Stimulated activated CD8-positive, alpha-beta memory T cell treated with anti-CD3 and anti-CD28 coated beads, Interleukin-7, amount 100 ng/mL, for 24 hours (primary cell): ENCODE measurements at places on chromosomes 12 and 14.

DNA sequence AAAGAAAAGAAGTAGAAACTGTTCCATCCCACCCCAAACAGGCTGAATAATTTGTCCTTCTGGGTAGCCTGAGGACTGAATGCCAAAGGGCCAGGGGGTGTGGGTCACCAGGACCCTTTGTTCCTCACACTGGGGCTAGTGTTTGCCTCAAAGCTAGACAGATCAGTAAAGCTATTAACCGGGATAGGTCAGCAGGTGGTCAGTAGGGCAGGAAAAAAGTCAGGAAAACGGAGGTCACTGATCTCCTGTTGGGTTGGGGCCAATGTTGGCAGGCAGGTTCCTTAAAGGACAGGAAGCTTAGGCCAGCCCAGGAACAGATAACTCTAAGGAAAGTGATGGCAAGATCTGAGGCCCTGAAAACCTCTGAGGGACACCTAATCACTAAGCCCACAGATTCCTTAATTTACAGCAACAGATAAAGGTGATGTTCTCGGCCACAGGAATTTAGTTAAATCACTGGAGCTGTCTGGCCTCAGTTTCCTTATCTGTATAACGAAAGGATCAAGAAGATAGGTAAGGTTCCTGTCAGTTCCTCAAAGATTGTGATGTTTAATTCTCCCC, 22.7 kb upstream of the TMPO start:
- DNase-seq, result no peak

- DNase-seq, result no peak
Observed at GRCh38 chr14:21300892-21301291, 21.0 kb downstream of the RPGRIP1 start.

DNA sequence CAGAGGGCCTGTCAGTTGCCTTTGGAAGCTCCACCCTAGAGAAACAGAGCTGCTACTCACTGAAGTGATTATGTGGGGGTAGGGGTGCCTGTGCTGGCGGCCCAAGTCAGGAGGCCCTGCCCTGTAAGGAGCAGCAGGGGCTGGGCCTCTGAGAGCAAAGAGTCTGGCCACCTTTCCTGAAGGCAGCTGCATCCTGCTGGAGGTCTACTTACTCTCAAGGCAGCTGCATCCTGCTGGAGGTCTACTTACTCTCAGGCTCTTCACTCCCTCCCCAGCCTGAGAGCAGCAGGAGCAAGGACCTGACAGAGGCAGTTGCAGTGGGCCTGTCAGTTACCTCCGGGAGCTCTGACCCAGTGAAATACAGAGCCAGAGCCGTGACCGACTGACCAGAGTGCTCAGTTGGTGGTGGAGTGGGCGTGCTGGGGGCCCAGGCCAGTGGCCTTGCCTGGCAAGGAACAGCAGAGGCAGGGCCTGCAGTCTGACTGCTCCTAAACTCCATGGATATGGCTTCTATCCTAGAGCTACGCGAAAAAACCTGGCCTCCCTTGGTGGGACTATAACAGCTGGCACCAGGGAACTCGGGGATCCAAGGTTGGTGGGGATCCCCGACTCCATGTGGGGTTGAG, 32.3 kb downstream of the RAD51B start:
- no peak for DNase-seq

- no peak for DNase-seq
Observed at GRCh38 chr14:52106840-52107239, 38.0 kb upstream of the NID2 start.

- DNase-seq, result no peak
Observed at GRCh38 chr12:117294189-117294603, 67.2 kb downstream of the NOS1 start.

GRCh38 chr12:22656831-22657230, 31.9 kb downstream of the ETNK1 start:
- no peak for DNase-seq

DNA sequence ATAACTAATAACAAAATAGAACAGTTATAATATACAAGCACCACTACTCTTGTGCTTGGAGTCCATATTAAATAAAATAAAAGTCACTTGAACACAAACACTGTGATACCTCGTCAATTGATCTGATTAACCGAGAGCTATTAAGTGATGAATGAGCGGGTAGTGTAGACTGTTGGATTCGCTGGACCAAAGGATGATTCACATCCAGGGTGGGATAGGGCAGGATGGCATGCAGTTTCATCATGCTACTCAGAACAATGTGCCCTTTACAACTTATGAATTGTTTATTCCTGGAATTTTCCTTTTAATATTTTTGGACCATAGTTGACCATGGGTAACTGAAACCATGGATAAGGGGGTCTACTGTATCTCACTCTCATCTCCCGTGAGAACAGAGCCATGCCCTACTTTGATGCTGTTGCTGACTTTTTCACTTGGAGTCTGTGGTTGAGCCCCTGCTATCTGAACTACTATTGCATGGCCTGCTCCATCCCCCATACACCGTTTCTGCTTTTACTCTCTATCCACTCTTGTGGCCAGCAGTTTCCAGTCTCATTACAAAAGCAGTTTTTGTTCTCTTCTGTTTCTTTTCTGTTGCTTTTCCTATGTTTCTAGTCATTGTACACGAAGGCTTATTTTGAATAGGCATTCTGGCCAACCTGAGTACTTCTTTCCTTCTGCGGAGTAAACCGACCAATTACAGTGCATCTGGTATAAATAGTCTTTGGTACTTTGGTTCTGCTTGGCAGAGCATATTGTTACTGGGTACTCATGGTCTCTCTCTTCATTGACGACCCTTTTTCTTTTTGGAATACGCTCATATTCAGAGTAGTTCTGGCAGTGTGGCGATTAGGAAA, 12.2 kb downstream of the TMTC2 start:
- no peak for DNase-seq

DNA sequence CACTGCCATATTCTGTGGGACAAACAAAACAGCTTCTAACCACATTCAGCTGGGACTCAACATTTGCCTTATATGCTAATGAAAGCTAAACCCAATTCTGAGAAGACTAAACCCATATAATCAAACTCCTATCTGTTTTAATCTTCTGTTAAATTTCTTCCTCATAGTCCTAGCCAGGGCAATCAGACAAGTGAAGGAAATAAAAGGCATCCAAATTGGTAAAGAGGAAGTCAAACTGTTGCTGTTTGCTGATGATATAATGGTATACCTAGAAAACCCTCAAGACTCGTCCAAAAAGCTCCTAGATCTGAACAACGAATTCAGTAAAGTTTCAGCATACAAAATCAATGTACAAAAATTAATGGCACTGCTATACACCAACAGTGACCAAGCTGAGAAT, 157.1 kb downstream of the PHLDA1 start:
- no peak for DNase-seq

- DNase-seq, result no peak
Observed at GRCh38 chr12:57894399-57895292, 46.7 kb upstream of the ATP23 start.

DNA sequence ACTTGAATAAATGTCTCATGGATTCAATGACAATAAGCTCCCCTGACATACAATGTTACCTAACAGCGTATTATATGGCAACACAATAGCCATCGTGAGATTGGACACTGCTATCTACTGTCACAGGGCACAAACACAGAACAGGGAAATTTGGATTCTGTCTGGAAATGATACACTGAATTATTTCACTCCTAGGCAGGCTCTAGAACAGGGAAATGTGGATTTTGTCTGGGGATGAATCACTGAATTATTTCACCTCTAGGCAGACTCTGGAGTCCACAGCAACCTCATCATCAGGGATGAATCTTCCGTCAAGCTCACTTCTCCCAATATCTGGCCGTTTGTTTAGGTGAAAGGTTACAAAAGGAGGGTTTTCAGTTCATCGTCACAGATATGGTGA, 288.8 kb downstream of the TMEM132D start:
- no peak for DNase-seq

GRCh38 chr14:20498622-20499021, 6.7 kb upstream of the RNASE10 start:
- DNase-seq, result no peak

DNA sequence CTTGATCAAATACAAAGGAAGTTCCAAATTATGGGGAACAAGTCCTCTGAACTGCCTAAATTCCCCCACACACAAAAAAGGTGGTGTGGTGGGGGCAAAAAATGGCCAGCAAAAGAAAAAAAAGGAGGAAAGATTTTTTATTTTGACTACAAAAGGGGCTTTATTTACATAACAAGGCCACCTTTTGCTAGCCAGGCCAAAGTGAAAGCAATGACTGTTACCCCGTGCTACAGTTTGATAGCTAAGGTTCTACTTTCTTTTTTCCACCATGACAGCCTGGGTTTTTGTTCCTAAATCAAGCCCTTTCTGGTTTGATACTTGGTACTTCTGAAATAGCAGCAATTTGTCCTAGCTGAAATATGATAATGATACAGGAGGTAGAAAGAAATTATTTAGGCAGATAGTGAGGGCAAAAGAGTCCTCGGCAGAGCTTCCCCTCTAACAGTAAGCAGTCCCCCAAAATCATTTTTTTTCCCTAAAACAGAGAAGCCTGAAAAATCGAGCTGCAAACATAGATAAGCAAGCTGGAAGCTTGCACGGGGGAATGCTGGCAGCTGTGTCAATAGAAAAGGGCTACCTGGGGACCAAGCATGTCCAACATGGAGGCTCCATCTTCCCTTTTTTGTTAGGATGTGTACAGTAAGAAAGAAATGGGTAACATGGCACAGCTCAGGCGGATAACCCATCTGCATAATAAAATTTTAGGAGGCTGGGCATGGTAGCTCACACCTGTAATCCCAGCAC, 8.9 kb upstream of the B4GALNT1 start:
- no peak for DNase-seq

GRCh38 chr12:56988207-56988739, 18.1 kb downstream of the ZBTB39 start:
- DNase-seq, result no peak

GRCh38 chr12:53352331-53353256, 16.4 kb upstream of the SP7 start:
- DNase-seq, result peak; percentile 60

- no peak for DNase-seq
Observed at GRCh38 chr14:57632649-57633048, 139.0 kb upstream of the CCDC198 start.

GRCh38 chr12:15209782-15210181, 11.4 kb downstream of the RERG start:
- no peak for DNase-seq

- DNase-seq, result no peak
Observed at GRCh38 chr12:112468046-112468445, 49.3 kb downstream of the PTPN11 start.

DNA sequence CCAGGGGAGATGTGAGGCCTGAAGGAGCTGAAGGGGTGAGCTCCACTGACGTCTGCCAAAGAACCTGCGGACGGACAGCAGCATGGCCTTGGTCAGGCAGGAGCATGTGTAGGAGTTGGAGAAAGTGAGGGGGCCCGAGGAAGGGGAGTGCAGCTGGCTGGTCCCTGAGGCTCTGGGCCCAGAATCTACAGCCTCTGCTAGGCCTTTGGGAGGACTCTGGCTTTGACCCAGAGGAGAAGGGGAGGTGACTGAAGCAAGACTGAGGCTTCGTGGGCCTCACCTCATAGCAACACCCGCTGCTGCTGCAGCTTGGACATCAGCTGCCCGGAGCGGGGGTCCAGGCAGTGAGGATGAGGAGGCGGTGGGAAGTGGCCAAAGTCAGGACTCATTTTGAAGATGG, 216.6 kb upstream of the FKBP4 start:
- no peak for DNase-seq

DNA sequence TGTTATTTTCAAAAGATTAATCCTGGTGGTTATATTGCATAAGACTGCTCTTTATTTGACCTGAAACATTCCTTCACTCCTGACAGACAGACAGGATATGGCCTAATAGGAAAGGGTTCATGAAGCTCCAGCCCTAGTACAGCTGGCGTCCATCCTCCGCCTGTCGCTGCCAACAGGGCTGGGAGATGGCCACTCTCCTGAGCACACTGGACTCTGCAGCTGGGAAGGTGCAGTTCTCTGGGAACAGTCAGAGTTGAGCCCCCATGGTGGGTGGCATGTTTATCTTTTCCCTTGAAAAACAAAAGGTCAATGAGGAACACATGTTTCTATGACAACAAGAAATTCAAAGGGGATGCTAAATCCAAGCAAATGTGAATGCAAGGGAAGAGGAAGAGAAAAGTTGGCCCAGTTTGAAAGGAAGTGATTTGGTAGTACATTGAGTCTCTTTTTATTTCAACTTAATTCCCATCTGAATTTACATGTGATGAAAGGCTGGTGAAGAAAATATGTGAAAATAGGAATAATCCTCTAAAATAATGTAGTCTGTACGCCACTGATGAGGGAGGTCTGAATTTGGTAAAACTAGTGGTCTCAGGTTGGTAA, 89.9 kb upstream of the DCN start:
- DNase-seq, result no peak

DNA sequence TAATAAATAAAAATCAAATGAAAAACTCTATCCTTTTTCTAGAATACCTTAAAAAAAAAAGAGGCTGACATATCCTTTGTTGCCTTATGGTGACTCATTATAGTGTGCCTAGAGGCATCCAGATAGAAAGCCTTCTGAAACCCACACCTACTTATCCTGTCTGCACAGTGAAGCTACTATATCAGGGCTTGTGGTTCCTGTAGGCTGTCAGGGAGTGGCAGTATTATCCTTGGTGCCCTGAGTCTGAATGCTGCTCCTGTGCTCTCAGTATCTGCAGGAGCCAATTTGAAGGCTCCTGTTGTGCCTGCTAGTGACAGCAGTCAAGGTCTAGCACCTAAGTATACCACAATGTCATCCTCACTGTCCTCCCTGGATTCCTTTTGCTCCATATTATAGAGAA, 168.4 kb upstream of the AVPR1A start:
- DNase-seq, result no peak

- DNase-seq, result no peak
Observed at GRCh38 chr12:15201056-15201455, 20.2 kb downstream of the RERG start.

DNA sequence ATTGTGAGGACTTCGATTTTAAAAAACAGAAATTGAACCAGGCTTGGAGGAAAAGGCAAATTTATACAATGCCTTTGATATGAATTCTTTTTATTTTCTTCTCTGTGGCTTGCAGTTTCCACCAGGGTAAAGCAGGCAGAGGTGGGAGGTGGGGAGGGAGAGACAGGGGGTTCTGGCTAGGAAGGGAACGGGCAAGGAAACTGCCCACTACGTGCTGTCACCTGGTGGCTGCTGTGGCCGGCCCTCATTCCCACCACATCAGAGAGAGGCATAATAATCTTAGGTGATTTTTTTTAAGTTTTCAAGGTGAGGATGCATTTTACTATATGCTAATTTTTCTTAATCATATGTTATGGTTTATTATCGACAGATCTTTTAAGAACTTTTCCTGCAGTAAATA, 145.8 kb downstream of the CACNA1C start:
- no peak for DNase-seq

DNA sequence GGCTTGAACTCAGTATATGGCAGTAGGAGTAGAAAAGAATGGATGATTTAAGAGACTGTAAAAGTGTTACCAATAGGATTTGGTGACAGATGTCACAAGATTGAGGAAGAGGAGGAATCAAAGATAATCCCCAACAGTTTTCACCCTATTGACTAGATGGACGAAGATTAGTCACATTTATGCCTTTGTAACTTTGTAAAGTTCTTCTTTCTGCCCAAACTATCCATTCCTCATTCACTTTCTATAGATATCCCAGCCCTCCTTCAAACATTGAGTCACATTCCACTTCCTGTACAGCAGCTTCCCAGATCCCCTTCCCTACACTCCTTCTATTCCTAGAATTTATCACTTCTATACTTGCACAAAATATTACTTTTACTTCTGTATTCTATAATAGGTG, 207.9 kb downstream of the BTG1 start:
- DNase-seq, result no peak
